ENCODE measurements at places on chromosomes 16 and 17.

DNA sequence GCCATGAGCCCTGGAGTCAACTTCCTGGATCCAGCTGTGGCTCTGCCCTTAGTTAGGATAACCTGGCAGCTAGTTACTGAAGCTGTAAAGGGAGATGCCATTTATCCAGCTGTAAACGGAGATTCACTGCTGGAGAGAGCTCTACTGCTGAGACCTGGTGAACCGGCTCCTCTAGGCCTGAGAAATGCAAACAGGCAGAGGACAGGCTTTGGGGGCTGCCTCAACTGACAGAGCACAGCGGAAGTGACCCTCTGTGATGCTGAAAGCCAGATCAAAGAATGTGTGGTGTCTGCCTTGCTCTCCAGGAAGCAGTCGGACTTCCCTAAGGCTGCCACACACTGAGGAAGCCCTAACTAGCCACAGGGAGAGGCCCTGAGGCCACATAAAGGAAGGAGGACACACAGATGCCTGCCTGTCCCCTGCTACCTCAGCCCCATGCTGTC lies 21.9 kb upstream of the GPRC5C start:
- no peak for DNase-seq

DNA sequence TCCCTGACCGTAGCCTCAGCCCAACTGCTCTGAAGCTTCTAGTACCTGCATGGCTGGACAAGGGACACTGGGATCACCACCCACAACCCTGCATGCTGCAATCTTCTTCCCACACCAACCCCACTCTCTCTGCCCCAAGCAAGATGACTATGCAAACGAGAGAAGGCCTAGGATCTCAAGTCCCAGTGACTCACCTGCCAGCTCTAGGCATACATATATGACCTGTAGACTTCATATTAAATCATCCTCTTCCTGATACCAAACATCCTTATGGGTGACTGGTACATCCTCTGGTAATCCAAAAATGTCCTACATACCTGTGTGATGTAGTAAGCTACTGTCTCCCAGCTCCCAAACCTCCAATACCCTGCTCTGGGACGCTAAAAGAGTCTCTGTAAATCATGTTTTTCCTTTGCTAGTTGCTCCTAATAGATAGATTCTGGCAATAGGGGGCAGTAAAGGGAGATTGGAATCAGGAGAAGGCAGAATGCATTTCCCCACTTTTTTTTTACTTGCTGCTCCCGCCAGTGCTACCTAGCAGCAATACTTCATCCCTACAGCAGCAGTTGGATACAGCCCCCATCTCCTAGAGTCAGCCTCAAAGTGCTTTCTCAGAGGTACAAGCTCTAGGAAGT lies 43.4 kb upstream of the SOX9 start:
- no peak for DNase-seq

DNA sequence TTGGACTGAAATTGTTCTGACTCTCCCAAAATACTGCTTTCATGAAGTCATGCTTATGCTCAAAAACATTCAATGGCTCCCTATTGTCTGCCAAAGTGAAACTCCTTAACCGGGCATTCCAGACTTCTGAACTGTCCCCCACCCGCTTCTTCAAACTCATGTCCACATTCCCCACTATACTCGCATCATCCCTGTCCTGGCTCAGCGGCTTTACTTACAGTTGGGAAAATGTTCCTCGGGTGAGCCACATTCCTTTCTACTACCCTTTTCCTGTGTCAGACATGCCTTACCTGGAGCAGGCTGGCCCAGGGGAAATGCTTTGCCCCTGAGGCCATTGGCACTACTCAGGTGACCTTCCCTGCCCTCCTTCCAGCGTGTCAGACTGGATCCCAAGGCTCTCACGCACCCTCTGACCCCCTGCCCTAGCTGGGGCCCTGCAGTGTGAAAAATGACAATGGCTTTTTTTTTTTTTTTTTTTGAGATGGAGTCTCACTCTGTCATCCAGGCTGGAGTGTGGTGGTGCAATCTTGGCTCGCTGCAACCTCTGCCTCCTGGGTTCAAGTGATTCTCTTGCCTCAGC lies 5.3 kb downstream of the CYGB start:
- no peak for DNase-seq

GRCh38 chr17:7348478-7349242 lies 3.3 kb upstream of the KCTD11 start:
- DNase-seq = no peak

DNA sequence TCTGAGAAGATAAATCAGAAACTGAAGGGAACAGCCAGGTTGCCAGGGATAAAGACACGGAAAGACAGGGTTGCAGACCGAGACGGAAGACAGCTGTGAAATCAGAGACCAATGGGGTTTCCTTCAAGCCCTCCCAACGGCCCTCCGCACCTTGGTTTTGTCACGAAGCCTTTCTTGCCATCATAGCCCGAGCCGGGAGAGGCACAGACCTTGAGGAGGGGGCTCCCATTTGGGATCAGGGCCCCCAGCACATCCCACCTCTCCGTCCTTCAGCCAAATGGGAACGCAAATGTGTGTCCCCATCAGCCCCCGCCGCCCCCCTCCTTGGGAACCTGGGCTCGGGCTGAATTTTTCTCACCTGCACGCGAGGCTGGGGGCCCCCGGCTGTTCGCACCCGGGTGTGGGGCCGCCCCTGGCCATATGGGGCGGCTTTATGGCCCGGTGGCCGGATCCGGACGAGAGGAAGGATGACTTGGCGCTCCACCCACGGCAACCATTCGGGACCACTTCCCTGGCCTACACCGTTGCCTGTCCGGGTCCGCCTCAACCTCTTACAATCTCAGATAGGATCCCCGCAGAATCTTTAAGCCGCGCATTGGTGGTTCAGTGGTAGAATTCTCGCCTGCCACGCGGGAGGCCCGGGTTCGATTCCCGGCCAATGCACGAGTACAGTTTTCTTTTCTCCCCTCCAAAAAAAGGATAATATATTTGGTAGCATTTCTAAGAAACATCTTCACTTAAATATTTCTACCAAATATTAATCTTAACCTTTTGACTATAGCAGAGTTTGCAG lies 1.4 kb upstream of the HES7 start:
- DNase-seq = peak; percentile 73

DNA sequence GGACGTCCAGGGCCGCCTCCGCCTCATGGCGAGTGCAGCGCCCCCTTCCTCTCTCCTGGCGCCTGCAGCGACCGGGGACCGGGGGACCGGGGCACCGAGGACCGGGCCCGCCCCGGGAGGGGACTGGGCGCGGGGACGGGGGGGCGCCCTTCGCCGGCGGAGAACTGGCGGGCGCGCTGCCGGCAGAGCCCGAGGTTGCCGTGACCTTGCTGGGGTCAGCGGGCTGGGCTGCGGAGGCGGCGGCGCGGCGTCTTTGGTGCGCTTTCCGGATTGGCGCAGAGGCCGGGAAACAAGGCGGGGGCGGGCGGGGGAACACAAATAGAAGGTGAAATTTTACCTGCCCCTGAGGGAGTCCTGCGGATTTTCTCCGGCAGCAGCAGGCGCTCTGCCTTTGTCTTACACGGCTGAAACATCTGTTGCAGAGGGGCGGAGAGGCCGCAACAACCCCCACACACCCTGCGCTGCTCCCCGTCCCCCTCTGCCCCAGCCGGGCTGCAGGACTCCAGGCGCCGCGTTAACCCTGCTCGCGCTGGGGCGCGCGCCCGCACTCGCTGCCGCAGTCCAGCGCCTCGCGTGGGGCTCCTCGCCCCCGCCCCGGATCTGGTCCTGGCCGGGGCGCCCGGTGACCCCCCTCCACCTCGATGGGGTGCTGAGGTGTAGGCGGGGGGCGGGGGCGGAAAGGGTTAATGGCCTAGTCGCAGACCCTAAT lies 53.5 kb downstream of the SREBF1 start:
- DNase-seq = peak; percentile 43

DNA sequence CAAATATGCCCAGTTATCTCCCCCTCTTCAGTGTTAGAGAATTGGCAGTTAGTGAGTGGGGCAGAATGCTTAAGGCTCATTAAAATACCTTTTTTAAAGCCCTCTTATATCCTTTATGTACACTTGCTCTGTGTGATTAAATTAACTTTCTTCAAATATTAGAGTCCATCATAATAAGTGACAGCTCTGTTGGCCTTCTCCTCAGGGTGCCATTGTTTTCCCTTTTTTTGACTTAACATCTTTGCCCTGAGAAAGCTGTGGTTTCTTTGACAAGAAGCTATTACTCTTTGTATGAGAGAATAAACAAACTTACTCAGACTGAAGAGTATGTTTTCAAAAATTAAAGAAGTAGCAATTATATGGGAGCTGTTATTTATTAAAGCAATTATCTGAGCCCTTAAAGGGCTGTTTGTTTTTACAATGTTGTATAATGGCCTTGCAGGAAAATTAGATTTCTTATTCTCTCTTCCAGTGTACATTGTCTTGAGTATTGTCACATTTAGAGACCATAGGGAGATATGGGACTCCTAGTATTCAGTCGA lies 13.4 kb downstream of the RBBP6 start:
- DNase-seq = no peak

GRCh38 chr17:10875430-10875851 lies 37.6 kb upstream of the PIRT start:
- DNase-seq = peak; percentile 10

DNA sequence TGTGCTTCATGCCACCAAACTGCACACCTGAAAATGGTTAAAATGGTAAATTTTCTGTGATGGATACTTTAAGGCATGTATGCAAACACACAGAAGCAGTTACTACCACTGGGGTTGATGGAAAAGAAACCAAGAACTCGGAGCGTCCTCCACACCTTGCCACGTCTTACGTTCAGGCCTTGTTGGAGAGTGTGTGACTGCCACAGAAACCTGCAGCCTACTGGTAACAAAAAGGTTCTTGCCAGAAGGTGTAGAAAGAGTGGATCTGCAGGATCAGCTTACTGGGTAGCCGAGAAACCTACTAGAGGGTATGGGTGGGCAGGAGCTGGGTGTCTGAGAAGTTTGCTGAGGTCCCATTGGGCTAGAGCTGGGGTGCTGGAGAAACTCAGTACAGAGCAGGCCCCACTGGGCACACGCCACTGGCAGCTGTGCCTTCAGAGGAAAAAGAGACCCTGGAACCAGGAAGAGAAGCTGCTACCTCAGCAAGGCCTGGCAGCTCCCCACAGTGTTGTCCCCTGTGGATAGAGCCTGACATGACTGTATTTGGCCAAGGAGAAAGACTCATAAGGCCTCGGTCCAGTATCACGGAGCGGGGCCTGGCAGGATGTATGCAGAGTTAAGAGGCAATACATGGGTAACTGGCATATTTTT lies 204.6 kb downstream of the SEC14L1 start:
- no peak for DNase-seq

DNA sequence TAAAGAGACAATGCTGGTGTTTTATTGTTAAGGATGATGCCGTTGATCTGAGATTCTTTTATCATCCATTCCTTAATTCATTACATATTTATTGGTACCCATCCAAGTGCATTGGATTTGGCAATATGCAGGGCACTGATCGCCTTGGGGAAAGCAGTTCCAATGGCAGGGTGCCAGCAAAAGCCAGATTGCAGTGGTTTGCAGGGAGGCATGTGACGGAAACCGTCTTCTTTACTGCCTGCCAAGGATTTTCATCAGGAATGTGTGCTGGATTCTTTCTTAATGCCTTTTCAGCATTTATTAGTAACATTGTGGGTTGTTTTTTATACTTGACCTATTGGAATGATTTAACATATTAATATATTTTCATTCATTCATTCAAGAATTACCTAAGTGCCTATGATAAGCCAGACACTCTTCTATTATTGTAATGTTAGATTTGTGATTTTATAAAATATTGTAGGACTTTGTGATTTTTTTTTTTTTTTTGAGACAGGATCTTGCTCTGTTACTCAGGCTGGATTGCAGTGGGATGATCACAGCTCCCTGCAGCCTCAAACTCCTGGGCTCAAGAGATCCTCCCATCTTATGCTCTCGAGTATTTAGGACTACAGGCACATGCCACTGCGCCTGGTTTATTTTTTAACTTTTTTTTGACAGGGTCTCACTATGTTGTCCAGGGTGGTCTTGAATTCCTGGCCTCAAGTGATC lies 93.4 kb upstream of the TNRC6A start:
- no peak for DNase-seq

GRCh38 chr16:25855818-25856217 lies 164.1 kb downstream of the HS3ST4 start:
- no peak for DNase-seq

DNA sequence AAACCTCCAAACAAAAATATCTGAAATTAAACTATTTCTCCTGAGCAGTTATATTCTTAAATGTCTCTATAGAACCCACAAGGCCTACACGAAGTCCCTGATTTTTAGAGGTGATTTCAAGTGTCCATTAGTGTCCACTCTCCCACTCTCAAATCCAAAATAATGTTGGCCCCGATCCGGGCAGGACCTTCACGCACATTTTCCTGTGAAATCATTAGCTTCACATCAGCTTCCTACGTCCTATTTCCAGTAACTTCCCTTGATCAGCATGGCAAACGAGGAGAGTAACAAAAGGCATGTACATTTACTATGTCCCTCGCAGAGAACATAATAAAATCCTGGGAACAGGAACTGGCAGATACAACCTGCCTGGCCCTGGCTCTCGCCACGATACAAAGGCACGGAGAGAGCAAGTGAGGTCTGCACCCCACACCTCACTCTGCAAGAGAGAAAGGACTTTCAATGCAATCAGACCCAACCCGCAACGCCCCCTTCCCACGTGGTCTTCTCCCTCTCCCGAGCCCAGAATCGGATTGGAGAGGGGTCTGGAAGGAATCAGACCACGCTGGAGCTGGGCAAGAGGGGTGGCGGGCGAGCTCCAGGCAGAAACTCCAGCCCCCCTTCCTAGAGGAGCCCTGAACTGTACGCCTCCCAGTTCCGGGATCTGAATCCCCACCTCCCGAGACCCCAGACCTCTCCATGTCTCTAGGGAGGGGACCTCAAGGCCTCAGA lies 17.5 kb upstream of the C17orf78 start:
- DNase-seq = peak; percentile 36

DNA sequence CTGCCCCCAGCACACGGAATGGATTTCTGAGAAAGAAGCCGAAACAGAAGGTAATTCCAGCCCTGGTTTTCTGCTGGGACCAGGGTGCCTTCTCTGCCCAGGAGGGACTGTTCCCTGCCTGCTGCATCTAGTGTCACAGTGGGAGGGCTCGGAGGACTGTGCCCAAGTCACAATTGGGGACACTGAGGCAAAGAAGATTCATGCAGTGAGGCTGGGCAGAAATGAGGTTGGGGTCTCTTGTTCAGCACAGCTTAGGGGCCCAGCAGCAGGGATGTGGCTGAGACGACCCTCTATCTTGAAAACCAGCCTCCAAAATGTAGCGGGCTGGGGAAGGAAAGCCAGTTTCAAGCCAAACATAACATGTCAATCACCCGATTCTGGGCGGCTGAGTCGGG lies 592 bp downstream of the IL21R start:
- no peak for DNase-seq

Measured in HEK293T (cell line).